Stimulated activated CD4-positive, alpha-beta T cell treated with anti-CD3 and anti-CD28 coated beads, TNF-alpha, amount 100 ng/mL, for 24 hours (primary cell): ENCODE measurements at places on chromosomes 7 and 10.

DNA sequence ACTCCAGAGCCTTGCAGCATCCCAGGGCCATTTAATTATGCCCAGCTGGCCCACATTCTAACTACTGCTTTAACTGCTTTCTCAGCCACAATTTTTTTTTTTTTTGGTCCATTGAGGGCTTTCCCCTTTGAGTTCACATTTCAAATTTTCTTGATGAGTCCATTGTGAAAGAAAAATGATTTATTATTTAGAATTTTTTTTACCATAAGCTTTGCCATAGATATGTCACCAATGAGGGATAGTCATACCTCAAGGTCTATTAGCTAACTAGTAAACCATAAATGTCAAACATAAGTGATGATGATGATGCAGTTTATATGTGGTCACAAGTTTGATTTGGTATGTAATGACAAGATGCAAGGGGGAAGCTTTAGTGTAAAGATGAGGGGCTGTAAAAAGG lies 282.9 kb downstream of the BICC1 start:
- no peak for DNase-seq

- DNase-seq, result no peak
Measured at GRCh38 chr7:96238474-96238873, 83.4 kb downstream of the SLC25A13 start.

GRCh38 chr10:100562008-100562672 lies 26.4 kb downstream of the HIF1AN start:
- peak; percentile 65 for DNase-seq

- DNase-seq, result no peak
Measured at GRCh38 chr10:97277551-97277950, 14.9 kb downstream of the ARHGAP19 start.

GRCh38 chr10:5945561-5946418 lies 31.6 kb downstream of the IL15RA start:
- no peak for DNase-seq

DNA sequence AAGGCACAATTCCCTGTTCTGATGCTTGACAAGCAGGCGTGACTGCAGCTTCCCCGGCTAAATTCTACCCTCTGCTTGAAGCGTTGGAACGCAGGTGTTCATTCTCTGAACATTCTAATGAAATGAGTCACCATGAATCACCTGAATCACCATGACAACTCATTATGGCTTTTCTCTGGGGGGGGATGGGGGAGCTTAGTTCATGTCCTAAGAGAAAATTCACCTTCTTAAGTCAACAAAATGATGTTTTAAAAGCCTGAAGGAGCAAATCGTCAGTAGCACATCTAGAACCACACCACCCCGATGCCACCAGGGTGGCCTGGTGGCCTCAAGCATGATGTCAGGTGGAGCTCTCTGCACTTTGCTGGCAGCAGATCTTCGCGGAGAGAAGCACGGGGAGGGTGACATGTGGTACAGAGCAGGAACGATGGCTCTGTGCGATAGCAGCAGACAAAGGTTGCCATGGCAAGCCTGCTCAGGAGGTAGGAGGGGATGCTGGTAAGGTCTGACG lies 33.7 kb downstream of the DDC start:
- no peak for DNase-seq
